ENCODE measurements at places on chromosomes 16 and 17.
A peak's percentile ranks its signal among the peaks of the same experiment; 100 is the strongest.

- DNase-seq, result no peak
Observed at GRCh38 chr17:7831233-7831632, 2.8 kb upstream of the KDM6B start.

- no peak for DNase-seq
Observed at GRCh38 chr17:3527896-3528295, 29.7 kb downstream of the TRPV3 start.

DNA sequence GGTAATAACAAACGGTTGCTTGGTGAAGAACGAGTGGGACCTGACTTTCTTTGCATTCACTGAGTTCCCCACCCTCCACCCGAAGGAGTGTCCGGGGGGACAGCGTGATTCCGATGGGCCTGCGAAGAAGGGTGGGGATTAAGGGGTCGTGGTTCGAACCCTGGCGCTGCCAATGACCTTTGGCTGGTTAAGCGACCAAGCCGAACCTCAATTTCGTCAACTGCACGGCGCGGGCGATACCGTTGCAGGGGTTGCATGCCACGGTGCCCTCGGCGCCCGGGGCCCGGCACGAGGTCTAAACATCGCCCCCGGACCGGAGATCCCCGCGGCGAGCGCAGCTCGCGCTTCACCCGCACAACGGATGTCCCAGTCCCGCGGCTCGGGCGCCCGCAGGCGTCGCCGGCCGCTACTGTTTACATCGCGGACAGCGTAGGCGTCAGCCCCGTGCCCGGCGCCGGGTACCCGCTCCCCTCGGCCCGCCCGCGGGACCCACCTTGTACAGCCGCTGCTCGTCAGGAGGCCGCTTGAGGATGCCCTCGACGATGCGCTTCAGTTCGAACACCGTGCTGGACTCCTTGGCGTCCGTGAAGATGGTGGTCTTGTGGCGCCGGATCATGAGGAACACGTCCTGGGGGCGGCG is 460 bp downstream of the ELOB start:
- DNase-seq, result peak; percentile 28

GRCh38 chr16:28136751-28137434 is 73.4 kb upstream of the GSG1L start:
- DNase-seq, result no peak

DNA sequence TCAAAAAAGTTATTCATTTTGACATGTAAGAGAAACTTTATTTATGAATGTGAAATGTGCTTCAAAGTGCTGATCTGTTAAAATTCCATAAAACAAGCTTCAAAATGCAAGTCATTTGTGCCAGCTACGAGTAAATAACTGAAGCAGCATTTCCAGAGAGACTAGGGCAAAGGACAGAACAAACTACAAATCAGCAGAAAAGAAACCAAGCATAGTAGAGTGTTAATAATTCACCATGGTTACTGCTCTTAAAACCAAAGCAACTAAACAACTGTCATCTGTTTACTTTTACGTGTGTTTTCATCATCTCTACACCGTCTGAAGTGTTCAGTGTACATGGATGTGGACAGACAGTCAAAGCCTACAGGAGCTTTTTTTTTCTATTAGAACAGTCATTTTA is 1.6 kb upstream of the ASPA start:
- DNase-seq, result no peak

- no peak for DNase-seq
Observed at GRCh38 chr16:85528528-85529387, 84.4 kb upstream of the GSE1 start.

- DNase-seq, result no peak
Observed at GRCh38 chr17:10815319-10815718, 11.4 kb upstream of the TMEM238L start.

DNA sequence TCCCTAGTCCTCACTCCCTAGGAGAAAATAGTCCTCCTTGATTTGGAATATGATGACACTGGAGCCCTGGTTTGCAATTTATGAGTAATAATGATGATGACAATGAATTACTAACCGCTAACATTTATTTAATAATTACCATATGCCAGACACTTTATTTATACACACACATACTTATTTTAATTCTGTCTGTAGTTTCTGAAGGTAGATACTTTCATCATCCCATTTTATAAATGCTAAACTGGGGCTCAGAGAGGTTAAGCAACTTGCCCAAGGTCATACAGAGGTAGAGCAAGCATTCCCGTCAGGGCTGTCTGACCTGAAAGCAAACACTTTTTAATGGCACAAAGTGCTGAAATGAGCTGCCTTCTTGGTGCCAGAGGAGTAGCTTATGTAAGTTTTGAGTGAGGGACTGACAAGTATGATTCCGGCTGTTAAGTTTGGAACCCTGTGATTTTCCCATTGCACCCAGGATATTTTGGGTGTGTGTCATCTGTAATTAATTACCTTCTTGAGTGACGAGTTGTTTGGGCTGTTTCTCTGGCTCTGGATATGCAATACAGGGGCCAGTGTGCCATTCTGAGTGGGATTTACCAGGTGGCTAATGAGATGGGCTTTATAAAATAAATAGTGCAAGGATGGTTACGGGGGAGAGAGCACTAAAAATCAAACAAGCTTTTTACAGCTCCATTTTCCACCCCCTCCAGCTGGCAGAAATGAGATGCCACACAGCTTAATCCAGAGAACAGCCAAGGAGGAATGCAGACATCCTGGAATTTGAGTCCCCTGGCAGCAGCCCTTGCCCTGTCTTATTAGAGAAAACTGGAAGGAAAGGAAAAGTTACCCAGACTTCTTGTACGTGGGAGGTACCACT is 211.8 kb downstream of the SNX29 start:
- no peak for DNase-seq

DNA sequence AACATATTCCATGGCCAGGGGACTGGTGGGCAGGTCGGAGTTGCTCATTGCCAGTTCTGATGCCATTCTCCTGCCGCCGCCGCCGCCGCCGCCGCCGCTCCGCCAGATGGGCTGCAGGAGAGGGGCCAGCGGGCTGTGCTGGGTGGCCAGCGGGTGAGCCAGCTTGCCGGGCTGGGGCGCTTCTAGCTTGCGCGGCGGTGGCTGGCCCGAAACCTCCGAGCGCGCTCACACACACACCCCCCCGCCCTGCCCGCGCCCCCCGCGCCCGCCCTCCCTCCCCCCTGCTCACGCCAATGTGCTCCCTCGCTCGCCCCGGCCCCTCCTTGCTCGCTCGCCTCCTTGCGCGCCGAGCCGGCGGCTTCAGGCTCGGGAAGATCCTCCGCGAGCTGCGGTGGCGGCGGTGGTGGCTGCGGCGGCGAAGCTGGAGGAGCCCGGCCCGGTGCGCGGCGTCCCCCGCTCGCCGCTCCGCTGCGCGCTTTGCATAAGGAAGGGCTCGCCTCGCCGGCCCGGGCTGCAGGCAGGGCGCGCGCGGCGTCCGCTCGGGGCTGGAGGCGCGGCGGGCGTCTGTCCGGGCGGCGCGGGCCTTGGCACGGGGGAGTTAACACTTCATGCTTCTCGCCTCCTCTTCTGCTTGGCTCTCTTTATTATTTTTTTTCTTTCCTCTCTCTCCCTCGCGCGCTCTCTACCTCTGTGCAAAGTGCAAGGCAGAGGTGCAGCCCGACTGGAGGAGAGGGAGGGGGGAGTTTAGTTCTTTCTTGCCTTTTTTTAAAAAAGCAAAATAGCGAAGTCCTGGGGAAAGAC is 500 bp downstream of the MAF start:
- DNase-seq, result no peak

- DNase-seq, result no peak
Observed at GRCh38 chr16:66263168-66263972, 103.1 kb upstream of the CDH5 start.

DNA sequence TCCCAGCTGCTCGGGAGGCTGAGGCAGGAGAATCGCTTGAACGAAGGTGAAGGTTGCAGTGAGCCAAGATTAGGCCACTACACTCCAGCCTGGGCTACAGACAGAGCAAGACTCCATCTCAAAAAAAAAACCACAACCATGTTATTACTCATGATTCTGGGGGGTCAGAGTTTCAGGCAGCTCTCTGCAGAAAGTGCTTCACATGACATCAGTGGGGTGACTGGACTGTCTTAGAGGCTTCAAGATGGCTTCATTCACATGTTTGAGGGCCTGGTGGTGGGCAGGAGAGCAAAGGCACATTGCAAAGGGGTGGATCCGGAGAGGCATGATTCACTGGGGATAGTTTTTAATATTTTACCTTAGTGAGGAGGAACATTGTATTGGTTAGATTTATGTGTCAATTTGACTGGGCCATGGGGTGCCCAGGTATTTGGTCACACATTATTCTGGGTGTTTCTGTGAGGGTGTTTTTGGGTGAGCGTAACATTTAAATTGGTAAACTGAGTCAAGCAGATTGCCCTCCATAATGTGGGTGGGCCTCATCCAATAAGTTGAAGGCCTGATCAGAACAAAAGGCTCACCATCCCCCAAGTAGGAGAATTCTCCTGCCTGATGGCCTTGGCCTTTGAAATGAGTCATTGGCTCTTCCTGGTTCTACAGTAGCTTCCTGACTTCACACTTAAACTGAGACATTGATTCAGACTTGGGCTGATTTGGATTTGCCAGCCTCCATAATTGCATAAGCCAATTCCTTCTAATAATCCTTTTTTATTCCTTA is 109.8 kb downstream of the GOSR1 start:
- no peak for DNase-seq

GRCh38 chr16:11251525-11252481 is 4.2 kb downstream of the SOCS1 start:
- DNase-seq, result peak; percentile 75

DNA sequence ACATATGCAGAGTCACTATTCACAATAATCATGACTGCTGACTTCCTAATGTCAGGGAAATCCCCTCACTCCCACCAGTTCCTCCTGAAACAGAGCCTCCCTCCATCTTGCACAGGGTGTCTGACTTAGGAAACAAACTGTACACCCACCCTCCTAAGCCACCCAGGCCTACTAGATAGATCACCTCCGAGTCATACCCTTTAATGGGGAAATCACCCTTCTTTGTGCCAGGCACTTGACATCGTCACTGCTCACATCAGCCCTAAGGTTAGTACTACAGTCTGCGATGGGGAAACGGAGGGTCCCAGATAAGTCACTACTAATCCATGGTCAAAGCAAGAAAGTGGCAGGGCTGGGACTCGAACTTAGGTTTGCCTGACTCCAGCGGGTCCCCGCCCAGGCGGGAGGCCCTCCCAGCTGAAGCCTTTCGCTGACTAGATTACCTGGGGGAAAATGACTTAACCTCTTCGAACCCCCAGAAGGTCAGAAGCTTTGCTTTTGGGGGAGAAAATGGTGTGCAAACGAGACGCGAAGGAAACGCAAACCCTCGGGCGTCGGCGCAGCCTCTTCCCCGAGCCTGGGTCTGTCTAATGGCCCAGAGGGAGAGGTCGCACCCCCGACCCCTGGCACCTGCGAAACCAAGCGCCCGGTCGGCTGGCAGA is 3.4 kb upstream of the MLLT6 start:
- DNase-seq, result peak; percentile 86

- no peak for DNase-seq
Observed at GRCh38 chr17:39231091-39231561, 5.4 kb upstream of the STAC2 start.

DNA sequence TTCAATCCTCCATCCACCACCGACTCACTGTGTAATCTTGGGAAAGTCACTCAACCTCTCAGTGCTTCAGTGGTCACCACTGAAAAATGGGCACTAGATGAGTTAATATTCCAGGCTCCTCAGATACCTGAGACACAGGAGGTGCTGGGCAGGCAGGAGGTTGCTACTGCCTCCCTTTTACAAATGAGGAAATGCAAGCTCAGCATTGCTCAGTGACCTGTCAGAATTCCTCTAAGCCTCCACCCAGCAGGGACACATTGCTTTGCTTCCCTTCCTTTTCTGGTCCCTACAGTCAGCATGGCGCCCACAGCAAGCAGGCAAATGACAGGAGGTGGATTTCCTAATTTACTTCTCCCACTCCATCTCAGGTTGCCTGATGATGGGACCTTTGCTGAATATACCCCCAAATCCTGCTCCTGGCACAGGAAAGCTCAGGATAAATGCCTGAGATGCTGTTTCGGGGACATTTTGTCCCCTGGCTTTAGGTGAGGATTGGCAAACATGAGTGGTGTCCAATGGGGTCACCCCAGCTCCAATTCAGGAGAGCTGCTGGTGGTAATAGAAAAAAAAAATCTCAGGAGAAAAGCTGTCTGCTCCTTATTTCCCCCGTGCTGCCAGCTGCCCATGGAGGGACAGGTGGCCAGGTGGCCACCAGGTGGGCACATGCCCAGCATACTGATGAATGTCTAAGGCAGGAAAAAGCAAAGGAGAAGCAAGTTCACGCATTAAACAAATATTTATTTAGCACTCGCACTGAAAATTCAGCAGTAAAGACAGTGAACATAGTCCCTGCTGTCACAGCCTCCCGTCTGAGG is 5.0 kb upstream of the KRT13 start:
- DNase-seq, result no peak

DNA sequence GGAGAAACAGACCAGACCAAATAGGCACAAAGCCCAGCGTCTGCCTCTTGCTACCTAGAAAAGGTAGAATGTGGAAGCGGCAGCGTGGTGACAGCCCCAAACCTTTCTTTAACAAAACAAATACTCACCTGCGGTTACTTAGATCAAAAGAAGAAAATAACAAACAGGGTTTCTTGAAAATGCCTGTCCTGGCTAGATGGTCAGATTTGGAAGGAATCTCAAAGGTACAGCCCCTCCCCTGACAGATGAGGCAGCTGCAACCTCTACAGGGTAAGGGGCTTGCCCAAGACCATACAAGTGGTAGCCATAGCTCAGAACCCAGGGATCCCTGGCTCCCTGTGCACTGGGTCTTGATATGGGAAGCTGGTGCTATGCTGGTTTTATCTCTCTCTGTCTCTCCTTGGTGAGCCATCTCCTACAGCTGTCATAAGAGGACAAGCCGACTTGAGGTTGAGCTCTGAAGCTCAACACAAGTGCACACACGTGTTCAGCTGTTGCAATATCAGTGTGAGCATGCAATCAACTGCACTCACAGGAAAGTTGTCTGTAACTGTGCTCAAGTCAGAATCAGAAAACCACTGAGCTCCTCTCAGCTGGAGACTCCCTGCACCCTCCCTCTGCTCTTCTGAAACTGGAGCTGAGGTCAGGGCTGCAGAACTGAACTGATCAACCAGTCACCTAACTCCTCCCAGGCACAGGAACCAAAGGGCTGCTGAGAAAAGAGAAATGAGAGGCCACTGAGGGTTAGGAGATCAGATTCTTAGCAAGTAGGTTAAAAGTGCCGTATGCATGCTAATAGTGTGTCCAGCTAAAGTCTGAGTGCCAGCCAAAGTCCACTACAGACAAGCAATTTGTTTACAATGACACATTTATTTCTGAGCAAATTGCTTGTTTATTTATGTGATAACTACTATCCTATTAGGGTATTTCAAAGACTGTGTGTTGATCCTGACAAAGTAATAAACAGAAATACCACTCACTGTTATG is 6.1 kb upstream of the RNF157 start:
- peak; percentile 60 for DNase-seq

GRCh38 chr17:59257101-59257500 is 36.8 kb downstream of the GDPD1 start:
- DNase-seq, result no peak

Measured in stimulated activated CD8-positive, alpha-beta memory T cell treated with anti-CD3 and anti-CD28 coated beads, Interleukin-15, amount 100 ng/mL, for 48 hours (primary cell).